ENCODE measurements at places on chromosomes 4 and X. TPM values are rescaled to one million over a fixed set of nuclear protein-coding genes. Genes with fewer than 3 reads are reported as not detected.

DNA sequence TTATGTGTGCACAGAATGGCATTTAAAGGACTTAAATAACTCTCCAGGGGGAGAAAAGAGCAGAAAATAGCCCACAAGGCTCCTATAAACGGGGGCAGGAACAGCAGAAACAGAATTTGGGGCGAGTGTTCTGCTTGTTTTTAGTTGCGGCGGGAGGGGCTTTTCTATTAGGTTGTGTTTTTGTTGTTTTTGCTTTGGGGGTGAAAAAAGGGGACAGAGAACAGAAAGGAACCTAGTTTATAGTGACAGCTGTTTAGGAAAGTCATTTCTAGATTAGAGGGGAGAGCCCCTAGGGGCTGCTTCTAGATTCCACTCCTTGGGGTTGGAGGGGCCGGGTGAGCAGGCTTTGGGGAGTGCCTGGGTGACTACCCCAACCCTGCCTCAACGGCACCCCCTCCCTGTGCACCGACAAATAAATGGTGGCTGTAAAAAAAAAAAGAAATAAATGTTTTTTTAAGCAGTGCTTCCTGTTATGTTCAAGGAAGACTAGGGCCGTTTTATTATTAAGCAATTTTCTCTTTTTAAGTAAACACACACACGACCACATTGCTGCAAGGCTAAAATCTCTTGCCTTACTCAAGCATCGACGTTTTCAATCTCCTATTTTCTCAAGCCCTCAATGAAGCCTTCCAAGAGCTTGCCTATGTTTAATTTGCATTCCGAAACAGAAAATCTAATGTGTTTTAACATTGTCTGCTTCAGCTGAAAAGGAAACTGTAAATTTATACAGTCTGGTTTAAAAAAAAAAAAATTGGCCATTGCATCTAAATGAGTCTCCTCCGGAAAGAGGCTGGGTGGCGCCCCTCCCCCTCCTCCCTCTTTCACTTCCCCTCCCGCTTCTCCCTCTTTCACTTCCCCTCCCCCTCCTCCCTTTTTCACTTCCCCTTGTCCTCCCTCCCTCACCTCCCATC, 123.3 kb upstream of the TBL1X start:
- H3K36me3 ChIP-seq: no peaks in the 10 kb centered on the region
- DNase-seq: peak; percentile 74
- peak overlapping the region; percentile 92 for H3K27ac ChIP-seq
- no peaks in the 10 kb centered on the region for H3K27me3 ChIP-seq

DNA sequence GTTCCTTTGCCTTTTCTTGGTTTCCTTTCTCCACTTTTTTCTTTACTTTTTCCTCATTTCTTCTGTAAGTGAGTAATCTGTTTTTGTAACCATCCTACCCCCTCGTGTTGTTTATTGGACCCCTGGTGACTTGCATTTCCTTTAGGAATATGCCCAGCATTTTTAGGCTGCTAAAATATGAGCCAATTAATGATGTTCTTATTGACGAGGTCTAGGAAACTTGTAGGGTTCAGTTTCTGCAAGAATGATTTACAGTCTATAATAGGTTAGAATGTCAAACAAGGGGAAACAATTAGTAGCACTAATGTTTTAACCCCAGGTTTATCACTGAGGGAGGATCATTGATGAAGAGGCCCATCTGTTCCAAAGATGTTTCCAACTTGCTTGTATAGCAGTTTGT, 79.0 kb downstream of the CPE start:
- no peak overlapping the region for H3K27ac ChIP-seq
- no peaks in the 10 kb centered on the region for H3K4me1 ChIP-seq
- H3K27me3 ChIP-seq: peaks cover 20% of the 10 kb centered on the region
- no peaks in the 10 kb centered on the region for H3K36me3 ChIP-seq
- H3K4me3 ChIP-seq: no peak overlapping the region
- no peak for DNase-seq

DNA sequence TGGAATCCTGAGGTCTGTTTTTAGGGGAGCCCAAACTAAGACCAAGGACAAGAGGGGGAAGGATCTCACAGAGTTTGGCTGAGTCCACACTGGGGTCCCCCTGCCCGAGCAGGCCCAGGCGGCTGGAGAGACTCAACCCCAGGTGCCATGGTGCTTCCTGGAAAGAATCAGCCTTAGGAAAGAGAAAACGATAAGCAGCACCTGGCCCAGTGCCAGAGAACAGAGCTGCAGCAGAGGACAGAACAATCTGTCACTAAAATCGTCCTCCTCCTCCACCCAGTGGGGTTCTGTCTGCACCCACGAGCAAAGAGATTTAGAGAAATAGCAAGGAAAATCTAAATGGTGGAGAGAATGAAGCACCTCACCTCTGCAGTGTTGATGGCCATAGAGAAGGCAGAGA, 470.5 kb downstream of the BCOR start:
- no peaks in the 10 kb centered on the region for H3K36me3 ChIP-seq
- no peak for DNase-seq
- H3K27me3 ChIP-seq: no peaks in the 10 kb centered on the region
- peaks cover 23% of the 10 kb centered on the region for H3K4me1 ChIP-seq

DNA sequence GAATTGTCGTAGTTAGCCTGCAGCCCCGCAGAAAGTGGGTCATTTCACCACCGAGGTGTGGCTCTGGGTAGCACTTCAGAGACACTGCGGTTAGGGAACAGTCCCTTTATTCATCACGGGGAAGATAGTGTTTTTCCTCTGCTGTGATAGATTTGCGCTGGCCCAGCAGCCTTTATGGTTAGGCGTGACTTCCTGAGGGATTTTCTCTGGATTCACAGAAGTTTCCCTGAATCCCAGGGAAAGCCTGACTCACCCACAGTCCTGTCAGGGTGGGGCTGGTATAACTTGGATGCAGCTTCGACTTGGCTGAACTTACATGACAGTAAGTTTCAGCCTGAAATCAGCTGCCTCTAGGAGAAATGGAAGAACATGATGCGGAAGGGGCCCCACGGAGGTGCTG, 196.3 kb upstream of the HHIP start:
- no peak overlapping the region for H3K4me3 ChIP-seq
- H3K4me1 ChIP-seq: no peaks in the 10 kb centered on the region
- no peaks in the 10 kb centered on the region for H3K27me3 ChIP-seq
- no peak for DNase-seq

GRCh38 chr4:38125816-38126215, 165.6 kb downstream of the PTTG2 start:
- H3K27me3 ChIP-seq: no peaks in the 10 kb centered on the region
- DNase-seq: no peak

- H3K4me1 ChIP-seq: peaks cover 27% of the 10 kb centered on the region
- H3K4me3 ChIP-seq: no peak overlapping the region
- H3K27me3 ChIP-seq: no peaks in the 10 kb centered on the region
- no peaks in the 10 kb centered on the region for H3K36me3 ChIP-seq
- peak overlapping the region; percentile 56 for H3K27ac ChIP-seq
These were observed 101.8 kb downstream of the ATP11C start for GRCh38 chrX:139831017-139831416.

DNA sequence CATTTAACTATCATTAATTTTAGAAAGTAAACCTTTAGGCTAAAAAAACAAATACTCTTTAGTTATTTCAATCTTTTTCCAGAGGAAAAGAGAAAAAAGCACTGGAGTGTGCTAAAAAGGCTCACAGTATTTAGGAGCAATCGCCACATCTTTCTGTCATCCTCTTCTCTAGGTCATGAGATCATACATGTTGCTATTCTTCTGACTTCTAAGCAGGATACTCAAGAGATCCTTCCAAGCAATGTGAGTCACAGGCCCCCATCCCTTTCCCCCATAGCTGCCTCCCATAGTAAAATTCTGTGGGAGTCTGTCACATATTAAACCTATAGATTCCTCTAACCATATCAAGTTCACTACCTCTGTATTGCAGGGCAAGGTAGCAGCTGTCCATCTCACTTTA, 7.7 kb downstream of the EDNRA start:
- peaks cover 10% of the 10 kb centered on the region for H3K27me3 ChIP-seq
- H3K36me3 ChIP-seq: no peaks in the 10 kb centered on the region
- H3K4me3 ChIP-seq: no peak overlapping the region
- DNase-seq: no peak
- H3K27ac ChIP-seq: no peak overlapping the region

The STAP1 gene
- 22.3 TPM for total RNA-seq

The UGT2B15 gene
- not detected for total RNA-seq

The MAOA gene
- not detected for total RNA-seq
